Stimulated activated CD8-positive, alpha-beta memory T cell treated with anti-CD3 and anti-CD28 coated beads, Interleukin-12 subunit alpha, Interleukin-12 subunit beta, amount 100 ng/mL, for 1 hour (primary cell): ENCODE measurements at places on chromosomes 16 and 17.

GRCh38 chr16:55647343-55647742 is 8.4 kb upstream of the SLC6A2 start:
- DNase-seq = no peak

- DNase-seq = no peak
Measured at GRCh38 chr16:69285240-69285639, 25.9 kb upstream of the VPS4A start.

- DNase-seq = no peak
Measured at GRCh38 chr17:79465011-79465680, 145.7 kb downstream of the RBFOX3 start.

DNA sequence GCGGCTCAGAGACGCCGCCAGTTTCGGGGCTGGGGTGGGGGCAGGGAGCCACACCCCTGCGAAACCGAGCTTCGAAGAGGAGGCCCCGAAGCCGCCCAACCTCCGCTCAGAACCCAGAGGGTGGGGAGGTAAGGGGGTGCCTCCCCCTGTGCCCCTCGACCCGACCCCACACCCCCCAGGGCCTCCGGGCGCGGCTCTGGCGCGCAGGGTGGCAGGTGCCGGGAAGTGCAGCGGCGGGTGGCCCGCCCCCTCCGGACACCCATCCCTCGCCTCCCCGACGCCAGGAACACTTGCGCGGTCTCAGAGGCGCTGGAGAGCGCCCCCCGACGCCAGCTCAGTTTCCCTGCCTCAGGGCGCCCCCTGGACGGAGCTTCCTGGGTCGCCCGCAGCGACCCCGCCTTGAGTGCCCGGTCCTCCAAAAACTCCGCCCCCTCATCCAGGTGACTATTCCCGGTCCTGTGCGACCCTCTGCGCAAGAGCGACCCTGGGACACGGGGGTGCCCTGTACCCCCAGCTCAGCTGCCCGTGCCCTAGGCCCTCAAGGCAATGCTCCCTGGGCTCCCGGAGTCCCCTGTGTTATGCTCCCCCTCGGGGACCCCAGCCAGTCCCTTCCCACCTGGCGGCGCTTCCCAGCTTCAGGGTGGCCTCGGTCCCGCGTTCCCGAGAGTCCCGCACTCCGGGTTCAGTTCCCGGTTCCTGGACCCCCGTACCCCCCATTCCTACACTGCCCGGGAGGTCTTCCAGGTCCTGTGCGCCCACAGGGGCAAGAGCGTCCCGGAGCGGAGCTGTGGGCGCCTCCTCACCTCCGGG is 562 bp downstream of the PPL start:
- no peak for DNase-seq

DNA sequence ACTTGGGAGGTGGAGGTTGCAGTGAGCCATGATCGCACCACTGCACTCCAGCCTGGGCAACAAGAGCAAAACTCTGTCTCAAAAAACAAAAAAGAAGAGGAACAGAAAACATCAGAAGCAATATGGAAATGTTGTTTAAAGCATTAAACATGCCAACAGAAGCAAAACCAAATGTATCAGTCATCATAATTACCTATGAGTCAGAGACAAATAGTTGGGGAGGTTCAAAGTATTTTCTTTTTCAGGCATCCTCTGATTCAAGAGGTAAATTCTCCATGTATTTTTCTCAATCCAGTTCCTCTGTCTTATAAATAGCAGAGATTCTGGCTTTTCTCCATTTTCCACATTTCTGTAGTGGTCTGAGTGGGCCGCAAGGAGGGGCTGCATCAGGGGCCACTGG is 2.1 kb upstream of the TM4SF5 start:
- no peak for DNase-seq

- DNase-seq = no peak
Measured at GRCh38 chr17:60079401-60080243, 901 bp upstream of the HEATR6 start.

DNA sequence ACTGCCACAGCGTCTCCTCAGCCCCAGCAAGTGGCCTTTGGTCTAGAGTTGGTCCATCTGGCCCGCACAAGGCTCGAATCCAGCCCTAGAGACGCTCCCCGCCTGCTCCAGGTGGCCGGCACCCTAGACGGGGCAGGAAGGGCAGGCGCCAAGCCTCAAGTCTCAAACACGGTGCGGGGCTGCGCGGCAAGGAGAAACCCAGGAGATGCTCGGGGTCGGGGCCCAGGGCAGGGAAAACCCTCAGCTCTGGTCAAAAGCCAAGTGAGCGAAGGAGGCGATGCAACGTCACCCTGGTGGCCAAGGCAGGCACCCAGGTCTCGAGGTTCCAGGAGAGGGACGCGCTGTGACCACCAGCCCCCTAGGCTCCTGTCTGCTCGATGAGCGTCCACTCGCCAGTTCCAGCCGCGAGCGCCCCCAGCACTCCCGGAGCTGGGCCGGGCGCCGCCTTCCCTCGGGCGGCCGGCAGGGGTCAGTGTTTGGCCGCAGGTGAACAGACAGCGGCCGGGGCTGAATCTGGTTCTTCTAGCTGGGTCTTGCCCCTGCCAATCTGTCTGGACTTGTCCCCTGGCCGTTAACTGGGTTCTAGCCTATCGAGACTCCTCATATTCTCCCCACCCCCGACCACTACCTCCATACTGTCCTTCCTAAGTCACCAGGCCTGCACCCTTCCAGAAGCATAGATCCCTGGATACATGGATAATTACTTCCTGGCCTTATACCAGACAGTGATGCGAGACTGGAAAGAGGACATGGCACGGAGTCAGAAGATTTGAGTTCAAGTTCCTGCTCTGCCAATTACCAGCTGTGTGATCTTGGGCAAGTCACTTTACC is 44.0 kb downstream of the PRAC1 start:
- DNase-seq = peak; percentile 37

- DNase-seq = no peak
Measured at GRCh38 chr16:83335076-83335475, 472.7 kb upstream of the HSBP1 start.
